ENCODE measurements at places on chromosomes 7 and 10.
A peak's percentile ranks its signal among the peaks of the same experiment; 100 is the strongest.

DNA sequence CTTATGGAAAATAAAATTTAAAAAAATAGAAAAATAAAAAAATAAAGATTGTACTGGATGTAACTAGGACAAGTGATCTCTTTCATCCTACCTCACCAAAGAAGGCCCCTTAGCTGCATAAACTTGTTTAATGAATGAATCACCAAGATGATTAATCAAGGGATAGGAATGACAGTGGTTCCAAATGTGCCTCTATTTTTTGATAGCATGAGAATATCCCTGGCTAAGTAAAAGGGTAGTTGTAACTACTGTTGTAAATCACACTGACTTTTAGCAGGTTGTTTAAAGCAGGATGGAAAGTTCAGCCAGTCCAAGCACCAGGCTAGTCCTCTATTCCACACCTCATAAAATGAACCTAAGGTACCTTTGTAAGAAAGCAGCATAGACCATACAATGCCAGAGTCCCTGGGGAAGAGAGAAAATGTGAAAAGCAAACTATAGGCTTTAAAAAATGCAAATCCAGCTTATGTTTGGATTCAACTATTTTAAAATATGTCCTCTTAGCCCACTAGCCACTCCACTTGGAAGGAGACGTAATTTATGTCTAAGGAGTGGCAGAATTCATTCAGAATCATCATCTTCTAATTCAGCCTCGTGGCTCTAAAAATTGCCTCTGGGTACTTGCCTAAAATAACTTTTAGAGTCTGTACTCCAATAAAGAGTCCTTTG is 126.8 kb downstream of the SKIDA1 start:
- peak; percentile 80 for DNase-seq

- DNase-seq: no peak
Observed at GRCh38 chr10:78255214-78255613, 221.6 kb downstream of the RPS24 start.

- no peak for DNase-seq
Observed at GRCh38 chr10:79375321-79376077, 28.2 kb downstream of the PPIF start.

DNA sequence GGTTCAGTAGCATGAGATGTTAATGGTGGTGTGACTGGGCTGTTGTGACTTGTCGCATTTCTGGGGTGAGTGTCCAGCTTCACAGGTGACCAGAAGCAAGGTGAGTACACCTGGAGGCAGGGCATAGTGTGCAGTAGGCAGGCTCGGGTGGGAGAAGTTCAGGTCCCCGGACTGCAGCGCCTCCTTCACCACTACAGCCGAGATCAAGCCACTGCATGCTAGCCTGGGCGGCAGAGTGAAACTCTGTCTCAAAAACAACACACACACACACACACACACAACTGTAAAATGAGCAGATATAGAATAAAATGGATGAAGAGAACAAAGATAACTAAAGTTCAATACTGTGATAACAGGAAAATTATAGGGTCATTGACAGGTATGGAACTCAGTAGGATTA is 11.1 kb upstream of the PARD3 start:
- no peak for DNase-seq

DNA sequence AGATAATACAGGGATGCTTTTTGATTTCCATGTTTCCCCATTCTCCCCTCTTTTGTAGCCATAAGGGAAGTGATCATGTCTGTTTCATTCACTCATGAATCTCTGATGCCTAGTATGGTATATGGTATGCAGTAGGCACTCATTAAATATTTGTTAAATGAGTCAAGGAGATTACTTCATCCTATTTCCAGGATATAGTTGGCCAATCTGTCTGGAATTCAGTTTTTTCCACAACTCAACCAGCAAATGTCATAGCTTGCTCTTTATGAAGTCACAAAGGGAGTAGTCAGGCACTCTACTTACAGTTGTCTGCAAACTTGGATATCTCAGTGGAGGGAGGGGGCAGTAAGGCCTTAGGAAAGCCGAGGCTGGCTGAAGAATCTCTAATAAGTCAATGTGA is 853.6 kb downstream of the LRMDA start:
- peak; percentile 42 for DNase-seq

DNA sequence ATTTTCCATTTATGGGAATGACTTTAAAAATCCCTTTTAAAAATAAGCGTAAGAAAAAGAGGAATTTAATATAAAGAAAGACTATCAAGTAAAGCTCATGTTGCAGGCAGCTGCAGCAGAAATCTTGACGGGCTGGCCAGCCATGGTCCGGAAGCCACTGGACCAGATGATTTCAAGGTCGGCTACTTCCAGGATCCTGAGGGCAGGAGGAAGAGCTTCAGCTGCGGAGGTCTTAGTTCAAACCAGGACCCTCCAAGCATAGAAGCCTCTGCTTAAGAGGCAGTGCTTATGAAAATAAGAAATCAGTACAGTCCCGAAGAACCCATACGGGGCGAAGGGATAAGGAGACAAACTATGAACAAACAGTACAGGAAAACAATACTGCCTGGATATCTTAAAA is 220.2 kb upstream of the CELF2 start:
- no peak for DNase-seq

GRCh38 chr10:70986623-70986950 is 98.2 kb upstream of the PCBD1 start:
- DNase-seq: no peak

DNA sequence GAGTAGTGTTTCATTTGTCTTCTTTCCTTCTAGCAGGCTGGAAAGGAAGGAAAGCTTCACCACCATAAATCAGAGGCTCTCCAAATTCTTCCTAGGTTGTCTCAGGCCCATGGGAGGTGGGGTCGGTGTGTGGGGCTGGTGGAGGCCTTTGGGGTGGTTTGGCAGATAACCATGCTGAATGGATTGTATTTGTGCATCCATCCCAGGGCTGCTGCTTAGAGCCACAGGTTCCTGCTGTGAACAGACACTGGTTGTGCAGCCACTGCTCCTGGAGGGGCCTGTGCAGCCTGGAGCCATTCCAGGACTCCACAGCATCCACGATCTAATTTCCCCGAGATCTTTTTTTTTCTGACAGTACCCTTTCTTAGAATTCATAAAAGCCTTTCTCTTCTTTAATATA is 741.8 kb downstream of the SUGCT start:
- no peak for DNase-seq

GRCh38 chr10:110857265-110858171 is 14.2 kb upstream of the PDCD4 start:
- no peak for DNase-seq

GRCh38 chr10:93293999-93294398 is 188.1 kb downstream of the MYOF start:
- peak; percentile 41 for DNase-seq

- DNase-seq: no peak
Observed at GRCh38 chr7:106100863-106101629, 11.1 kb downstream of the SYPL1 start.

All from RWPE1 (cell line).